ENCODE measurements at places on chromosomes 5 and 9.

DNA sequence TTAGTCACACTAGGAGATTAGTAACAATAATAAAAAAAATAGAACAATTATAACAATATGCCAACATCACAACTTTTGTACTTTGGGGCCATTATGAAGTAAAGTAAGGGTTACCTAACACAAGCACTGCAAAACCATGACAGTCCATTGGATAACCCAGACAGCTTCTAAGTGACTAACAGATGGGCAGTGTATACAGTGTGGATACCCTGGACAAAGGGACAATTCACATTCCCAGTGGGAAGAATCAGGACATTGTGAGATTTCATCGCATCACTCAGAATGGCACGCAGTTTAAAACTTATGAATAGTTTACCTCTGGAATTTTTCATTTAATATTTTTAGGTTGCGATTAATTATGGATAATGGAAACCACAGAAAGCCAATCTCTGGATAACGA, 45.6 kb upstream of the JADE2 start:
- no peak for DNase-seq

DNA sequence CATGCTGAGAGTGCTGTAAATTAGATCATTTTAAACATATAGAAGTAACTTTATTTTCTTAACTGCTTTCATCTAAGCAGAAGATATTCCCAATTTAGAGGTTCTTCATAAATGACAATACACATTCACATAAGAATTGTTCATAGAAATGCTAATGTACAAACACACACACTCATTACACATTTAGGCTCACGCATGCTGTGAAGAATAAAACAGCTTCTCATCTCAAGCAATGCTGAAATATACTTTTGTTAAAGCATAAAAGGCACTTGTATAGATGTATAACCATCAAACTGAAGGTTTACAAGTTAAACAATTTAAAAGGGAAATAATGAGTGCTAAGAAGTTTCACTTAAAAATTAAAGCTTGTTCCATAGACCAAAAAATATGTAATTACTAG, 18.1 kb upstream of the FTMT start:
- DNase-seq, result no peak

- DNase-seq, result no peak
Measured at GRCh38 chr9:131258698-131259431, 17.4 kb downstream of the FAM78A start.

- no peak for DNase-seq
Measured at GRCh38 chr9:6924988-6925563, 167.3 kb downstream of the KDM4C start.

- DNase-seq, result no peak
Measured at GRCh38 chr5:163619951-163620350, 114.5 kb downstream of the MAT2B start.

DNA sequence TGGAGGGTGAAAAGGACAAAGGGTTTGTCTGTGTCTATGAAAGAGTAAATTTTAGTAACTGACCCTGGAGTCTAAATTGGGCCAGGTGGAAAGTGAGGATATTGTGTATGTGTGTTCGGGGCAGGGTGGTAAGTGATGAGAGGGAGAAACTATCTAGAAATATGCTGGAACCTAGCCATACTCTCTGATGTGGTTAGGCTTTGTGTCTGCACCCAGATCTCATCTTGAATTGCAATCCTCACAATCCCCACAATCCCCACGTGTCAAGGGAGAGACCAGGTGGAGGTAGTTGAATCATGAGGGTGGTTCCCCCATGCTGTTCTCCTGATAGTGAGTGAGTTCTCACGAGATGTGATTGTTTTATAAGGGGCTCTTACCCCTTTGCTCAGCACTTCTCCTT, 60.6 kb downstream of the COMMD10 start:
- no peak for DNase-seq

DNA sequence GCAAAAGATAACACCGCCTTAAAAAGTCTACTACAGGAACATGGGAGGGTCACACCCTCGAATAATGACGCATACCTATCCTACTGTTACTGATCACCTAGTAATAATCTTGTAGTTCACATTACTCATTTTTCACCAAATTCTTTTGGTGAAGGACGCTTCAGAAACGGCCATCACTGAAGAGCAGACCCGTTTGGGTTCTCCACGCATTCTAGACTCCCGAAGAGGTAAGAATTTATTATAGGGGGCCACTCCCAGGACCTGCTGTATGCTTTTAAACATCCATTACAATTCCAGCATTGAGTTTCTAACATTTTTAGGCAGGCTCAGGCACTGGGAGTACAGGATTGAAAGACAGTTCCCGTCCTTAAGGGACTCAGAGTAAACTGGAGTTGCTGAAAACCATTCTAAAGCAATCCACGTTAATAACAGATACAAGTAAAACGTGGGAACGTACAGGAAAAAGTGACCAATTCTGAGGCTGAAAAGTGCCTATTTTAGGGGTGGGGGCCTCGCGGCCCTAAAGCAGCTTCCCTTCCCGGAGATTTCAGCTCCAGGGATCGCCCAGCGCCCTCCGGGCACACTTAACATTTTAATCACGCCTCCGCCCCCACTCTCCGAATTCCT, at the start of gene FER:
Gene FER, plus strand, starts transcription at position 124 of the 627 bp plus-strand sequence. CDS start 50,286 bp downstream, outside the sequence.
- peak; percentile 46 for DNase-seq

DNA sequence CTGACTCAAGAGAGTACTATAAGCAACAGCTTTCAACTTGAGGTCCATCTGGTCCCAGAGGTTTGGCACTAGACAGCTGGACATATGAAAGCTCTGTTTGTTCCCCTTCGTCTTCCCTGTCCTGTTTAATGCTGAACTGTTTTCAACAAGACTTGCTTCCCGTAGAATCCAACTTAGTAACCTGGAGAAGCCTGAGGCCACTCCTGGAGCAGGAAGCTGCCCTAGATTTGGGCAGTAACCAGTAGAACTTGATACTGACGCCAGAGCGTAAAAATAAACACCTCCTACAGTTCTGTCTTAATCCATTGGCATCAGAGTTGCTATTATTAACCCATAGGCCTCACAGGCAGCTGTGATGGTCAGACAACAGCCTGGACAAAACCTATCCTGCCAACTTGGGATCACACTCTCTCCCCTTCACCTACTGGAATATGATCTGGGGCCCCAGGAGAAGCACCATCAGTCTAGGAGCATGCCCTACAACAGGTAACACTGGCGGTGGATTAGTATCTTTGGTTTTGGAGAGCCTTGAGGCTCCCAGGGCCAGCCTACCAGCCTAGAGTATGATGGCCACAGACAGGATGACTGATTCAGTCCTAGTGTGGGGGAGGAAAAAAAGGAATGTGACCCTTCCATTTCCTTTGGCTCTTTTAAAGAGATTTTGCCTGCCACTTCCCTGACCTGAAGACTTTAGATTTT, 29.2 kb downstream of the RUSC2 start:
- DNase-seq, result no peak

GRCh38 chr5:139575751-139576150, 14.6 kb downstream of the UBE2D2 start:
- DNase-seq, result no peak

DNA sequence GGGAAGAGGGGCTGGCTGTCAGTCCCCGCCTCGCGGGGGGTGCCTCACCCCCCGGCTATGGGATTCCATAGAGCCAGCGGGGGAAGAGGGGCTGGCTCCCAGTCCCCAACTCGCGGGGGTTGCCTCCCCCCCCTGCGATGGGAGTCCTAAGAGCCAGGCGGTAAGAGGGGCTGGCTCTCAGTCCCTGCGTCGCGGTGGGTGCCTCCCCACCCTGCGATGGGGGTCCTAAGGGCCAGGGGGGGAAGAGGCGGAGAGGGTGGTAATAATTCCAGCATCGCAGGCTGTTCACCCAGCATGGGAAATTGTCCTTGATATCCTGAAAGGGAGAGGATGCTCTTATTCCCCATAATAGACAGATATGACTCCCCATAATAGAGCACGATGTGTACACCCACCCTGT, 9.6 kb upstream of the LCN2 start:
- DNase-seq, result no peak

DNA sequence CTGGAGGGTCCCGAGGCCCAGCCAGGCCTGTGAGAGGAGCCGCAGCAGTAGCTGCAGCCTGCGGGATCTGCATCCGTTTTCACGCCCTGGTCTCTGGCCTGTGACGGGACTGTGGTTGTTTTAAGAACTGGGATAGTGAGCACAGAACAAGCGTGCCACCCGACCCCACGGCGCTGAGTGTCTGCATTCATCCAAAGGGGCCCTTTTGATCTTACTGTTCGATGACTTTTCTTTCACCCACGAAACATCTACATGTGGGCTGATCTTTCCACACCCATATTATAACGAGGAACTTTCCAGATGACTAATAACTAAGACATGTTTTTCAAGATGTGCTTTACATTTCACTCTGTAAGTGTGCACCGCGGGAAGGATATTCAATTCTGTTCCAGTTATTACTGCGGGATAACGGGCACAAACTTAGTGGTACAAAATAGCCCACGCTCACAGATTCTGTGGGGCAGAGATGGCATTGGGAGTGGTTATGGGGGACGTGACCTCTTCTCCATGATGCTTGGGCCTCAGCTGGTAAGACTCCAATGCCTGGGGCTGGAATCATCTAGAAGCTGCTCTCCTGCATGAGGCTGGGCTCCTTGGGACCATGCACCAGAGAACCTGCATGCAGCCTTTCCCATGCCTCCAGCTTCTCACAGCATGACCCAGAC, 165.0 kb downstream of the SYK start:
- DNase-seq, result no peak

GRCh38 chr5:132489871-132490483, 596 bp downstream of the IRF1 start:
- DNase-seq, result no peak
